ENCODE measurements at places on chromosomes 16 and 17.

DNA sequence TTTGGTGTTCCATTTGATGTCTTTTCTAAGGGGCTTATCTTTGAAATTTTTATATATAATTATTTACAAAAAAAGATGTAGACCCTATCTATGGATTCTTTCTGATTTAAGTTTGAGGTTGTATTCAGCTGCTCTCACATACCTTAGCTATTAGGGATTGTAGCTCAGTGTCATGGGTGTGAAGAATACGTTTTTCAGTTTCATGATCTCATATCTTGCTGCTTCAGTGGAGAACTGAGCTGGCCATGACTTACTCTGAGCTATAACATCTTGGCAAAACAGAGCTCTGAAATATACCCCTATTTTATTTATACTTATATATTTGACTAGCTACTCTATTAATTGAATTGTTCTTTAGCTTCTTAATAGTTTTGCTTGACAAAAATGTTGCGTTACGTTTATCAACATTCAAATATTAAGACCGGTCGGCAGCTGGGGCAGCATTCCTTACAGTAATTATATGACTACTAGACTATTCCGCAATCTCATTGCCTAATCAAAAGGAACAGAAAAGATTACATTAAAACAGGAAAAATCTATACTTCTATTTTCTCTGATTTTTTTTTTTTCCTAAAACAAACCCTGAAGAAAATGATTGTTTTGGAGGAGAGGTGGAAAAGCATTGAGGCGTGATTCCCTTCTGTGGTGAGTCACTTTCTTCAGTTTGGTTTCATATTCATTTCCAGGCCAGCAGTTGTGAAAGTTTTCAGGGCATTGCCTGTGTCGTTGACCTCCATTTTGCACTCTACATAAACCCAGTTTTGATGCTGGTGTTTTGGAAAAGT lies 24.1 kb upstream of the KRT24 start:
- DNase-seq, result no peak

DNA sequence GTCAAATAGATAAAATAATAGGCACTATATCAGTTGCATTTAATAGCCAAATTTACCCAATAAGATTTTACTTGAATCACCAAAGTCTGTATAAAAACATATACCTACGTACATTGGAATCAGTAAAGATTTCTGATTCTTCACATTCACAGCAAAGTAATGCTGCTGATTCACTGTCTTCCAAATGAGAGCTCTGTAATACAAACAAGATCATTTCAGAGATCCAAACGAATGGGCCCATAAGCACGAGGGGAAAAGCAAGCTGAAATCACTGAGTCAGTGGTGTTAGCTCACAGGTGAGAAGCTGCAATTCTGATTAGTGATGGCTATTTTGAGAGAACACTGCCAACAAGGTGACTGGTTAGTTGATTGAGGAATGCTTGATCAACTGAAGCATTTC lies 81.3 kb downstream of the SSH2 start:
- no peak for DNase-seq

- DNase-seq, result no peak
Observed at GRCh38 chr16:26111900-26112299, 420.1 kb downstream of the HS3ST4 start.

DNA sequence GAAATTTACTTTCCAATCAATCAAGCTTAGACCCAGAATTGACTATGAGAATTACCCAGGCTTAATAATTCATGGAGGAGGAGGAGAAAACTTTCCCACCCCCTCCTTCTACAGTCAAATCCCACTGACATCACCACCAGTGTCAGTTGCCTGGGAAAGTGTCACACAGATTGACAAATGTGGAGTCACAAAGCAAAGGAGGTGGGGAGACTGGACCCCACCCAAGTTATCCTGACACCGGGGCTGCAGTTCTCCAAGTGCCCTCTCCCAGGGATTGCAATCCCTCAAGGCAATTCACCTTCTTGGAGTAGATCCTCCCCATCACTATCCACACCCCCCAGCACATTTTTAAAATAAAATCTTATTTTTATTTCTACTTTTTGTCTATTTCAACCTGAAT lies 100.2 kb upstream of the CDH11 start:
- DNase-seq, result no peak

GRCh38 chr16:12453832-12454231 lies 349.9 kb downstream of the CPPED1 start:
- DNase-seq, result no peak

- DNase-seq, result no peak
Observed at GRCh38 chr16:46839986-46840443, 9.0 kb upstream of the C16orf87 start.

- no peak for DNase-seq
Observed at GRCh38 chr17:82344175-82344907, 10.8 kb upstream of the SECTM1 start.

- DNase-seq, result no peak
Observed at GRCh38 chr16:22296225-22297113, 740 bp upstream of the POLR3E start.

GRCh38 chr17:8173056-8173870 lies 2.9 kb downstream of the TMEM107 start:
- peak; percentile 93 for DNase-seq

- DNase-seq, result no peak
Observed at GRCh38 chr16:82776470-82777146, 149.8 kb downstream of the CDH13 start.

DNA sequence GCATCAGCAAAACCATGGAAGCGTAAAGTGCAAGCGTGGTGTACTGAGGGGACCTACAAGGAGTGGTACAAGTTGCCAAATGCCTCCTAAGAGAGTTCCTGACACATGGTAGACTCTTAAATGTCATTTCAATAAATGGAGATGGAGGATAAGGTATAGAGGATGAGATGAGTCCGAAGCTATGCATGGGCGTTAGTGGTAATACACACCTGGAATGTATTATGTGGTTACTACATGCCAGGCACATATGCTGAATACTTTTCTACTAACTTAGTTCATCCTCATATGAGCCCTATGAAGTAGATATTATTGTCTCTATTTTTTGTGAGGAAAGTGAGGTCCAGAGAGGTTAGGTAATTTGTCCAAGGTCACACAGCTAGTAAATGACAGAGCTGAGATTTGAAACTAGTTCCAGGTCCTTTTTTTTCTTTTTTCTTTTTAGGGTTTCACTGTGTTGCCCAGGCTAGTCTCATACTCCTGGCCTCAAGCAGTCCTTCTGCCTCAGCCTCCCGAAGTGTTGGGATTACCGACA lies 15.5 kb downstream of the YPEL2 start:
- DNase-seq, result no peak

DNA sequence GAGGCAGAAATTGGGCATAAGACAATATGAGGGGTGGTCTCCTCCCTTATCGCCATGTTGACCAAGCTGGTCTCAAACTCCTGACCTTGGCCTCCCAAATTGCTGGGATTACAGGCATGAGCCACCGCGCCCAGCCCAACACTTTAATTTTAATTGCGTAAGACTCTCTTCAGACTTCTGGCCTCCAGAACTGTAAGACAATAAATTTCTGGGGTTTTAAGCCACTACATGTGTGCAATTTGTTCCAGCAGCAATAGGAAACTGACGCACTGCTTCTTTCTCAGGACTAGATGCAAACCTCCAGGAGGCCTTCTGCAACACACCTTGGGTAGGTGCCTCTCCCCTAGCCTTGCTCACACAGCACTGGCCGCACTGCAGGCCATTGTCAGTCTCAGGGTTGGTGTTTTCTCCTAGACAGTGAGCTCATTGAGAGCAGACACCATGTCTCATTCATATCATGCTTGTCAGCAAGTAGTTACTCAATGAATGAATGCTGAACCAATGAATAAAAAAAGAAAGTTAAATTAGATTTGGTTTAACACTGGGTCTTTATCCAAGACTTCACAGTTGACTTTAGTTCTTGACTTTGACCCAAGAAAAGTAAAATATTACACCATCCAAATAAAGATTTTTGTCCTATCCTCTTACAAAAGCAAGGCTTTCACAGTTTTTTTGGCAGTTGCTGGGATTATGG lies 5.5 kb upstream of the ACSF2 start:
- DNase-seq, result no peak

- DNase-seq, result no peak
Observed at GRCh38 chr16:2497116-2497630, 16.6 kb upstream of the ATP6V0C start.

DNA sequence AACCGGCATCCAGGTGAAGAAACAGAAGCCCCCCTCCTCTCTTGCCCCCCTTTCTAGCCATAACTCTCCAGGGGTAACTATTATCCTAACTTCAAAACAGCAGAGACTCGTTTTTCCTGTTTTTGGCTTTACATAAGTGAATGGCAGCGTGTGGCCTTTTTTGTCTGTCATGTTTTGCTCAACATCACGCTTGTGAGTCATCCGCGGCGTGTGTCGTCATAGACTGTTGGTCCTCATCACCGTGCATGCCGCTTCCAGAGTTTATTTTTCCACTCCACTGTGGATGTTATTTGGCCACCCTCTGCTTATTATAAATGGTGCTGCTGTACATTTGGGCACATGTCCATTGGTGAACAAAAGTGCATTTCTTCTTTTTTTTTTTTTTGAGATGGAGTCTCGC lies 52.6 kb downstream of the ERN1 start:
- DNase-seq, result no peak

- DNase-seq, result no peak
Observed at GRCh38 chr17:44083250-44083849, 12.8 kb downstream of the G6PC3 start.

Measured in brain pericyte (primary cell).